Nephron progenitor cell (in vitro differentiated cells): ENCODE measurements at places on chromosomes 3 and 15.
A peak's percentile ranks its signal among the peaks of the same experiment; 100 is the strongest.

DNA sequence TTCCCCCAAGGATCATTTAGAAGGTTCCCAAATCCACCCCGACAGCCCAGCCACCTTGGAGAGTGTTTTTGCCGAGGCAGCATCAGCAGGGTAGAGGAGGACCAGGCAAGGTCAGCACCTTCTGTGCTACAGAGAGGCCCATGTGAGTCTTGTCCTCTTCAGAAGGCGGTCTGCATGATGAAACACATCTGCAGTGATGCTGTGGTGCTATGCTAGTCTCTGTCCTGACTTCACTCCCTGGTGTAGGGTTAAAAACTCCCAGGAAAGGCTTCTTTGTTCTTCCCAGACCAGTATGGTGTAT lies 87.9 kb downstream of the ITPR1 start:
- DNase-seq, result peak; percentile 12

DNA sequence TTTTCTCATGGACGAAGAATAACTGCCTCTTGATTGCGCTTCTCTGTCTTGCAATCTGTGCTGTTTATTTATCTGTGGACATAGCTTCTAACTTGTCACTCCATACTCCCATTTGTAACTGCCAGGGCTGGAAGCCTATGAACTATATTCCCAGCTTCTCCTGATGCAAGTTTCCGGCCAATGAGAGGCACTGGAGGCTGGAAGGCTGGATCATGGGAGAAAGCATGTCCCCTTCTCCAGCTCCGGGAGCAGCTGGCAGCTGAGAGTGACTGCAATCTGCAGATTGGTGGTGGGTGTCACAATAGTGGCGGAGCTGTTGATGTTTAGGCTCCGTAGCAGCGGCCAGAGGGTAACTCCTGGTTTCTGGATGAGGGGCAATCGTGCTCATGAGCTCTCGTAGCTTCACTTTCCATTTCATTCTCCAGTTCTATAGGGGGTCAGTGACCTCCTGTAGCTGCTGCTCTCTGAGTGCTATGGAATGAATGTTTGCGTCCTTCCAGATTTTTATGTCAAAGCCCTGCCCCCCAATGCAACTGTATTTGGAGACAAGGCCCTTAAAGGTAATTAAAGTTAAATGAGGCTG lies 35.7 kb upstream of the PCSK6 start:
- no peak for DNase-seq

GRCh38 chr15:58762285-58762684 lies 8.8 kb upstream of the MINDY2 start:
- no peak for DNase-seq

- no peak for DNase-seq
These were observed 402.3 kb upstream of the TGFBR2 start for GRCh38 chr3:30204126-30204525.

DNA sequence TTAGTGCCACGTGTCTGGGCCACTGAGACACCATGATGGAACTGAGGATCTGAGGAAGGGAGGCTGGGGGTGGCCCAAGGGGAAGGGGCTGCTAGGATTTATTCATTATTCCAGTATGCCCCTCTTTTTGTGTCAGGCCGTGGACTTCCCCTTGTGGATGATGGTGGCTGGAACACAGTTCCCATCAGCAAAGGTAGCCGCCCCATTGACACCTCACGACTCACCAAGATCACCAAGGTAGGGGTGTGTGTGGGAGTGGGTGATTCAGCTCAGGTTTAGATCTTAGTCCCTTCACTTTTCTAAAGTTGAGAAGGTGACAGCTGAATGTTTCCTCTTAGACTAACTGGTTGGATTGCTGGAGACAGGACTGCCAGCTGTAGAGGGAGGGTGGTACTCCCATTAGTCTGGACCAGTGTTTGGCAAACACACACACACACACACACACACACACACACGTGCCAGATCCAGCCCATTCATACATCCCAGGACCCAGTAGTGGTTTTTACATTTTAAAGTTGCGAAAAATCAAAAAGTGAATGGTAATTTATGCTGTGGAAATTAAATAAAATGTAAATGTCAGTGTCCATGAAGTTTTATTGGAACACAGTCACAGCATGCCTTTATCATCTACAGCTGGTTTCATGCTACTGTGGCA lies 11.4 kb downstream of the EIF4G1 start:
- DNase-seq, result no peak

GRCh38 chr3:55826731-55827496 lies 339.8 kb upstream of the WNT5A start:
- no peak for DNase-seq

DNA sequence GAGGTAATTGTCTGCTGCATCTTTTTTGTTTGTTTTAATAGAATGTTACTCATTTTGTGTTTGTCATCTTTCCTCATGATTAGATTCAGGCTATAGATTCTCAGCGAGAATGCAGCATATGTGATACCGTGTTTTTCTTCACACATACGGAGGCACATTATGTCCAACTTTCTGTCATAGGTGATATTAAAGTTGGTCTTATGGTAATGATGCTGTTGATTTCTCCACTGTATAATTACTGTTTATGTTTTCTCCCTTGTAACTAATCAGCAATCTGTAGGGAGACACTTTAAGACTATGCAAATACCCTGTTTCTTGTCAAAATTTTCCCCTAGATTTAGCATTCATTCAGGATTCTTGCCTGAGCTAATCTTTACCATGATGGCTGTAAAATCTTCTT lies 87.6 kb downstream of the CLDN1 start:
- no peak for DNase-seq

DNA sequence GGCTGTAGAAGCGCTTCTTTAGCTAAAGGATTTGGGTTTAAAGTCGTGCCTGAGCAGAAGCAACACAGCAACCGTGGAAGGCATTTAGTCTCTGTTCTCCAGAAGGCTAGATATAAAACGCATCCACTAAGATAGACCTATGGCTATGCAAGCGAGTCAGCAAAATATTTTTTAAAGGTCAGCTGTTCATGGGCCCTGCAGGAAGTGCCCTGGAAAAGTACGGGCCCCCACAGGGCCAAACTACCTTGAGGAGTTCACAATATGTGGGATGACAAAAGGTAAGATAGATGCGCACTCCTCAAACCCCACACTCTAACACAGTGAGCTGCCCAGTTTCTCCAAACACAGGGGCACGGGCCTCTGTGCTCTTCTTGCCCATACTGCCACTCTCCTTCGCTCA lies 261.6 kb downstream of the VPS13C start:
- no peak for DNase-seq

DNA sequence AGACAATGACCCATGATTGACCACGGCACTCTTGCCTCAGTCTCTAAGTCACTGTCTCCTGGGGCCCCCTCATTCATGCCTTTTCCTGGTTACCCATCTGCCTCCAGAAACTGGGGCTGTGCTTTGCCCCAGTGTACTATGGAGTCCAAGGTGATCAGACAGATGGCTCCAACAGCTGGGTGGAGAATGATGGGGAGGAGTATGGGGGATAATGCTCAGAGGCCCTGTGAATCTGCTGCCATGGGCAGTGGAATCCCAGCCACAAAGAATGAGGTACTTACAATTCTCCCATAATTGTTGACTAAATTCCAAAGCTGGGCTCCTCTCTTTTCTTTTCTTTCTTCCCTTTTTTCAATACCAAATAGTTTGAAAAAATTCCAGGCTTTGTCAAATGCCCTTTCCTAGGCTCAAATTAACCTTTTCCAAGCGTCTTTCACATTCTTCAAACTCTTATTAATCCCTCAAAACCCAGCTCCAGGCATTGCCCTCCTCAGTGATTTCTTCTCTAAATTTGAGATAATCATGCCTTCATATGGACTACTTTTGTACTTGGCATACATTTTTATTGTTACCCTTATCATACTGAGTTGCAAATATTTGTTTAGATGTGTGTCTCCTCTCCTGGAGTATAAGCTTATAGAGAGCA lies 148.5 kb upstream of the ICE2 start:
- DNase-seq, result no peak

DNA sequence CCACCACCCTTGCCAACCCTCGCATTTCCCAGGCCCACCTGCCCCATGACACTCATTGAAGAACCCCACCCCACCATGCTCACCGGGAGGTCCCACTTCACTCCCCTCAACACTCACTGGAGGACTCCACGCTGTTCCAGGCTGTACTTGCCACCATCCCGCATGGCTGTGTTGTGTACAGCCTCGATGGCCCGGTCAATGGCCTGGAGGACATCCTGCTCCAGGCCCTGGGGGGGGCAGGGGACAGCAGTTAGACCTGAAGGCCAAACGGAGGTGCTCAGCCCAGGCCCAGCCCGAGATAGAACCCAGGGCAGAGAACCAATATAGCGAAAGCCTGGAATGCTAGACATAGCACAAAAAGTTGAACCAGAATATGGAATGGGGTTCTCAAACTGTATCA lies 2.9 kb downstream of the NCKIPSD start:
- DNase-seq, result no peak

GRCh38 chr3:195905970-195906864 lies 2.1 kb downstream of the TNK2 start:
- DNase-seq, result no peak

- DNase-seq, result peak; percentile 86
These were observed at the start of gene ARL6 for GRCh38 chr3:97764407-97765238. ARL6 (plus strand) TSS chr3:97764758; CDS start chr3:97768108, 3,350 bp downstream.

DNA sequence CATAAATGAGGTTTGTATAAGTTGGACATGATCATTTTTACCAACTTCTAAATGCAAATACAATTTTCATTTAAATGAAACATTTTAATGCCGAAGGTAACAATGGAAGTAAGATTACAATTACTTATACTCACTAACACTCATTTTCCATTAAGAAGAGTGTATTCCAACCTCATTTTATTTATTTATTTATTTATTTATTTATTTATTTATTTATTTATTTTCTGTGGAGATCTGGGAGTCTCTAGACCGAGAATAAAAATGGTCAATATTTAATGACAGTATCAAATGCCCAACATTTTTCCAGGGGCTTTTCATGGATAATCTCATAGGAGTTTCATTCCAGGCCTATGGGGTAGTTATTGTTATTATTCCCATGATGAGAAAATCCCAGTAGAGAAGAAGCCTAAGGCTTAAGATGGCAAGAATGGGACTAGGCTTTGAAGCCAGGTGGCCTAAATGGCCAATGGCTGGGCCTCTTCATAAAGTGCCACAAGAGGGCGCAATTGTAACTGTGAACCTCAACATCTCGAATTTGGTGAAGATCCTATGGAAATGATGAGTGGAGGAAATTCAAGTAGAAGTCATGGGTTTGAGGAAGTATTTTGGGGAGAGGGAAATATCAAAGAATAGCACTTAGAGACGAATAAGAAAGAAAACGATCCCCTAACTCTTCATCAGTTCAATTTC lies 21.3 kb downstream of the VGLL3 start:
- peak; percentile 23 for DNase-seq

DNA sequence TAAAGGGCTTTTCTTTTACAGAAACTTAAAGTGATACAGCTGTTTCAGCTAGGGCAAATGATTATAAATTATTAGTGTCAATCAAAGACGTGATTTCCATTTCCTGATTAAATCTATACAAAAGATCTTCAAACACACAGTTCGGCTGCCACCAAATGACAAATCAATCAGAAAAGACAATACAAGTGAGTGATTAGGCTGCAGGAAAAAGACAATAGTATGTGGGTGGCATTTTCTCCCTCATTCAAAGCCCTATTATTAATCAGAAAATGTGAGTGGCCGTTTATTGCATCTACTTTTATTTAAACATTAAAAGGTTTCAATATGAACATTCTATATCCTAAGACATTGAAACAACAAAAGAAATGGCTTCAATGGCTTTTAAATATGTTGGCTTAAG lies 895.6 kb upstream of the ROBO1 start:
- DNase-seq, result no peak

GRCh38 chr3:150399060-150399459 lies 9.0 kb upstream of the TSC22D2 start:
- DNase-seq, result no peak

DNA sequence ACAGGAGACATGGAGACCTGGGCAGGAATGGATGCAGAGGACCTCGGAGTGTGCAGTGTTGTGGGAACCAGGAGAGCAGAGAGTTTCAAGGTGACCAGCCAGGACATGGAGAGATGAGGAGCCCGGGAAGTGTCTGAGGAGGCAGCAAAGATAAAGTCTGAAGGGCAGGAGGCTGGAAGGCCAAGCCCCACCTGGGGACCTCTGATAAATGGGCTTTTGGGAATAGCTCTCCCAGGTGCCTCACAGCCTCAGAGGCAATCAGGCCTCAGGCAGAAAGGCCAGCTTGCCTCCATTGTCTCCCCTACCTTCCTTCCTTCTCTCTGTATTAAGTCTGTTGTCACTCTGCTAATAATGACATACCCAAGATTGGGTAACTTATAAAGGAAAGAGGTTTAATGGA lies 97.5 kb upstream of the TPM1 start:
- no peak for DNase-seq

- DNase-seq, result no peak
These were observed 11.7 kb upstream of the ATG7 start for GRCh38 chr3:11260460-11260859.
